Head of caudate nucleus (tissue), 42 donors: ENCODE measurements at places on chromosomes 11 and 22.

GRCh38 chr11:66075273-66075672 is 5.2 kb downstream of the PACS1 start:
- no peak for DNase-seq

DNA sequence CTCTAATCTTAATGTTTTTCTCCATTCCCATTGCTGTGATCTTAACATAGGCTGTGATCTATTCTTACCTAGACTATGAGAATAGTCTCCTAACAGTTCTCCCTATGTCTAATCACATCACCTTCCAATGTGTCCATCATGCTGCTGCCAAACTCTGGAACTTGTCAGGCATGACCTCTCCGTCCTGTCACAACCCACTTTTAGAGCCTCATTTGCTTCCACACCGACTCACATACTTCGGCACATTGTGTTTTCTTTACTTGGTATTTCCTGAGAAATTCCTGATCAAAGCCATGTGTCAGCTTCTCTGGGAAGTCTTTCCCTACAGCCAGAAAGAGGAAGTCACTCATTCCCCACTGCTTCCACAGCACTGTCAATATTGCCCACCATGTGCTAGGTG is 40.5 kb upstream of the BIRC3 start:
- DNase-seq = no peak

DNA sequence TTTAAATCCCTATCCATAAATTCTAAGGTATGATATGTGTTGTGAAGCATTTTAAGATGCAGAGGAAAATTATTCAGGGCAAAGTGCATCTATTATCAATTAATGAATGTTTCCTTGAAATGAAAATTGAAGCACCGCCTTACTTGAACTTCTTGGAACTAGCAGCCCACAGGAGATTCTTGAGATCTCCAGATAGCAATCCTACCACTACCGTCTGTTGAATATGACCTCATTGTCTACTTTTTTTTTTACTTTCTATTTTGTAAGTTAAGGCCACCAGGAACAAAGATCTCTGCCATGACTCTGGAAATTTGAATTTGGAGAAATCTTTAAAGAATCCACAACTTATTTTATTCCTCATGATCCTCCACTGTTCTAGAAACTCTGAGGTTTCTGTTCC is 808.7 kb downstream of the KCNA4 start:
- no peak for DNase-seq

DNA sequence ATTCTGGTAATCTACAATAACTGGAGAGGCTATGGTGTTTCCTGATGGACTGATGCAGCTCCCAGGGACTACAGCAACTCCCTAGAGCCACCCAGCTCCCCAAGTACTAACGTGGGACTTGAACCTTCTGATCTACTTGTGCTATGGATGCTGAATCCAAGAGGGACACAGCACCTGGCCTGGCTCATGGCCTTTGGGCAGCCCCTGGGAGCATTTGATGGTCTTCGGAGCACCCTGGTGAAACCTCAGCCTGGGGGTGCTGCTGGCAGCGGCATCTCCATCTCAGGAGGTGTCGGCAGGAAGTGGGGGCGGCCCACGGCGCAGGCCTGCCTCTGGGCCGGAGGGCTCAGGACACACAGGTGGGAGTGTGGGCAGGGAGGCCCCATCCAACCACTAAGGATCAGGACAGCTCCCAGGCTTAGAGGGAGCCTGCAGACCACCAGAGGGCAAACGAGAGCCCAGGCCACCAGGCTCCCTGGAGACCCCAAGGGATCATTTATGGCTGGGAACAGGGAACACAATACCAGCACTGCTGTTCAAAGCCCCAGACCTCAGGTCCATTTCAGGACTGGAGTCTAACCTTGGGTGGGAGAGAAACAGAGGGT is 8.7 kb downstream of the EHD1 start:
- no peak for DNase-seq

DNA sequence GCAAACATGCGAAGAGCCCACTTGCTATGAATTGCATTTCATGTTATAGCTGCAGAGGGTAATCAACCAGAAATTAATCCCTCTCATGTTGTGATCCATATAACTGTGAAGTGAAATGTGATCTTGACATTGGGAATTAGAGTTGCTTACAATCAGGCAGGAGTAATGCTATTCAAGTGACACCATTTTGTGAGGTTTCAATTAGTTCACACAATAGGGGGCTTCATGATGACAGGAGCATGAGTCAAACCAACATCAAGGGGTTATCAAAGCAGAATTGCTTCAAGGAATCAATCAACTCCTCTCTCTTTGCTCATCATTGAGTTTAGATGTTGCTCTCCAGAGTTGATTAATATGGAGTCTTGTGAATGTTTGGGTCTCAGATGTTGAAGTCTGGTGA is 1585.2 kb upstream of the TENM4 start:
- DNase-seq = no peak

DNA sequence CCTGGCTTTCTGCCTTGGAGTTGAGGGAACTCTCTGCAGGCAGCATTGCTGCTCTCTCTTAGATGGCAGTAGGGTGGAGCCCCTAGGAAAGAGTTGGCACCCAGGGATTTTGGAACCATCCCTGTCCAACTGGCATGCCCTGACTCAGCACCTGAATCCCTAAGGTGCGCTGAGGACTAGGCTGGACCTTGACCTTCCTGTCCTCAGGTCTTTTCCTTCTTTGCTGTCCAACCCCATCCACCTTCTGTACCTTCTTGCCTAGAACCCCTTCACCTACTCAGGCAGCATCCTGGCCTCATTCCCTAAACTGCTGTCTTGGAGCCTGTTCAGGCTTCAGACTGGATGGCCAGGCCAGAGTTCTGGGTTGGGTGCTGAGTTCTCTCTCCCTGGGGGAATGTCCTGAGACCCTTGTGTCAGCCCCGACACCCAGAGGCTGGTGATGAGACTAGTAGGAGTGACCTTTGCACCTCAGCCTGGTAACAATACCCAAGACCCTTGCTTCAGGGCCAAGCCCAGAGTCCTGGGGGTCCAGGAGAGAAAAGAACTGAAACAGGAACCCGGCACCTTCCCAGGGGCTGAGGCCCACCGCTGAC is 2.5 kb upstream of the POLD4 start:
- DNase-seq = no peak

DNA sequence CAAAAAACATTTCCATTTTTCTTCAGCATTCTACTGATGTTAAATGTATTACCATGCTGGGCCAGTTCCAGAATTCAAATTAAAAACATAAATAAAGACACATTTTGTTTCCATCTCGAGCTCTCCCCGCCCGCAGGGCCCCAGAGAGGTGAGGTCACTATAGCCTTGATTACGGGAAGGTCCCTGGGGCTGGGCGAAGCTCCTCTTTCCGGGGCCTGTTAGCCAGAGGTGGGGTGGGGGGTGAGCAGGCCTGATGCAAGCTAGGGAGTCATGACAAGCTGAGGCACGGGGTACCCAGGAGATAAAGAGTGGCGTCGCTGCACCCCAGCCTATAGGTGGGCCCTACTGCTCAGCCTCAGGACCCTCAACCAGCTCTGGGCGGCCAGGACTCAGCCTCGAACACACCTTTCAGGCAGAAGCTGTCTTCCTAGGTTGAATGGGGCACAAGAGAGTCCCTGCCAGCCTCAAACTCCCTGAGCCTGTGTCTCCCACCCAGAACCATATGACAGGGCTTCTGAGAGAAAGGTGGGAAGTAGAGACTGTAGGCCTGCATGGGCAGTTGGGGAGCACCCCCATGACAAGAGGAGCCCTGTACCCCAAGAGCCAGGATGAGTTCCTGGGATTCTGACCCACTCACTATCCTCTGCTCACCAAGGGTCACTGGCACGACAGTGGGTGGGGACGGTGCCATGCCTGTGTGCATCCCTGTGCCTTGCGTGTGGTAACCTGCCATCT is 34.8 kb downstream of the KCNQ1OT1 start:
- DNase-seq = no peak

- no peak for DNase-seq
Measured at GRCh38 chr11:44149651-44150050, 54.2 kb downstream of the EXT2 start.

DNA sequence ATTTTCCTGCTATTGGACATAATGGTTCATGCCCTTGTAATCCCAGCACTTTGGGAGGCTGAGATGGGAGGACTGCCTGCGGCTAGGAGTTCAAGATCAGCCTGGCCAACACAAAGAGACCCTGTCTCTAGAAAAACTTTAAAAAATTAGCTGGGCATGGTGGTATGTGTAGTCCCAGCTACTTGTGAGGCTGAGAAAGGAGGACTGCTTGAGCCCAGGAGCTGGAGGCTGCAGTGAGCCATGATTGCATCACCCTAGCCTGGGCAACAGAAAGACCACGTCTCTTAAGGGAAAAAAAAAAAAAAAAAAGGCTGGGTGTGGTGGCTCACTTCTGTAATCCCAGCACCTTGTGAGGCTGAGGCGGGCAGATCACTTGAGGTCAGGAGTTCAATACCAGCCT is 94.0 kb downstream of the APOL5 start:
- DNase-seq = no peak

DNA sequence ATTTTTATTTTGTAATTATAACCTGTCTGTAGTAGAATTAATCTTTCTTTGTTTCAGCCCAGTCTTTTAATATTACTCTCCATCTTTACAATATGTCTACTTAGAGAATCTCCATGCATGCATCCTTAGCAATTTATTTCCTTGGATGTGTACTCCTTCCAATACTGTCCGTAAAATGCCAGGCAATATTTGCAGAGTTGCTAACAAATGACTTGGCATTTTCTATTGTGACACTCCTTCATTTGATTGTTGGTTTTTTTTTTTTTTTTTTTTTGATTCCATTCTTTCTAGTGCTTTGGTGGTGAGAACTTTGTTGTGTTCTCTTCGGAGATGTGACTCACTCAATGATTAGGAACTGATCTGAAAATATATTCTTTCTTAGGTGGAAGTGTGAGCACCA is 220.3 kb downstream of the CNTN5 start:
- DNase-seq = no peak

GRCh38 chr22:41334951-41335635 is 33.8 kb downstream of the ZC3H7B start:
- no peak for DNase-seq

DNA sequence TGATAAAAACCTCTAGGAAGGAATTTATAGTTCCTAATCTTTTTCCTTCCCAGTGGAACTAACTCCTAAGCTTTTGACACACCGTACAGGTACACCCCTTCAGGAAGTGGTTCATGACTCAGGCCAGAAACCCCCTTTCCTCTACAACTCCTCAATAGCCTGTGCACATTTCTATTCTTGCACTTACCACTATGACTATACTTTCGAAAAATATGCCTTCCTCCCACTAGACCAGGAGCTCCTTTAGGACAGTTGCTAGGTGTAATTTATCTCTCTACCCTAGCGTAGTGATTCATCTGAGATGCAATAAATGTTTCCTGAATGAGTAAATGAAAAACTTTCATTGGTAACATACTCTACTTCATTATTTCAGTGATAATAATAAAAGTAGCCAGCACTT is 14.5 kb downstream of the MAP6 start:
- no peak for DNase-seq

DNA sequence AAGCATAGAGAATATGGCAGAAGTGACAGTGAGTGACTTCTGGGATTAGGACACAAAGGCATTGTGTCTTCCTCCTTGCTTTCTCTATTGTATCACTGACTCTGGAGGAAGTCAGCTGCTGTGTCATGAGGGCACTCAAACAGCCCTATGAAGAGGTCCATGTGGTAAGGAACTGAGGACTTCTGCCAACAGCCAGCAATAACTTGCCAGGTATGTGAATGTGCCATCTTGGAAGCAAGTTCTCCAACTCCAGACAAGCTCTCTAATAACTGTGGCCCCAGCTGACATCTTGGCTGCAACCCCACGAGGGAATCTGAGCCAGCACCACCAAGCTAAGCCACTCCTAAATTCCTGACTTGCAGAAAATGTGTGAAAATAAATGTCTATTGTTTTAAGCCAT is 83.6 kb upstream of the ZBED5 start:
- DNase-seq = no peak

GRCh38 chr22:44119669-44120313 is 60.9 kb upstream of the PARVG start:
- DNase-seq = no peak

GRCh38 chr22:39833093-39833492 is 60.5 kb downstream of the ENTHD1 start:
- no peak for DNase-seq

DNA sequence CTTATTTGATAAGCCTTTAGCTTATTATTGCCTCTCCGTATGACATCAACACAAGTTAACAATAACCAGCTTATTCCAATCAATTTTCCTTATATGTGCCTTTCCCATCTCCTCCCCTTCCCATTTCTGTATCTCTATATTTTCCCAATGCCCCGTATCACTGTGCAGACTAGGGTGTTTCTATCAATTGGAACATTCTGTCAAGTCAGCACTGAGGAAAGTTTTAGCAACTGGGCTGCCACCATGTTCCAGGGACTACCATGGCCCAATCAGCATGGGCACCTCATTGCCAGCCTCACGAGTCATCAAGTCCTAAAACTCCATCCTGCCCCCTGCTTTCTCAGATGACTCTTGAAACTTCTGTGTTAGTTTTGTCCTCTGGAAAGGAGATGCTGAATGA is 973.1 kb upstream of the CNTN5 start:
- no peak for DNase-seq

- DNase-seq = peak; percentile 75
Measured at GRCh38 chr11:131867457-131868257, 497.2 kb downstream of the NTM start.

- DNase-seq = no peak
Measured at GRCh38 chr11:82465481-82465880, 268.2 kb downstream of the FAM181B start.

- no peak for DNase-seq
Measured at GRCh38 chr11:10377183-10377582, 72.3 kb downstream of the ADM start.

GRCh38 chr11:2305788-2306451 is 4.1 kb downstream of the TSPAN32 start:
- DNase-seq = peak; percentile 2

- DNase-seq = no peak
Measured at GRCh38 chr11:2498750-2499149, 53.9 kb downstream of the KCNQ1 start.

DNA sequence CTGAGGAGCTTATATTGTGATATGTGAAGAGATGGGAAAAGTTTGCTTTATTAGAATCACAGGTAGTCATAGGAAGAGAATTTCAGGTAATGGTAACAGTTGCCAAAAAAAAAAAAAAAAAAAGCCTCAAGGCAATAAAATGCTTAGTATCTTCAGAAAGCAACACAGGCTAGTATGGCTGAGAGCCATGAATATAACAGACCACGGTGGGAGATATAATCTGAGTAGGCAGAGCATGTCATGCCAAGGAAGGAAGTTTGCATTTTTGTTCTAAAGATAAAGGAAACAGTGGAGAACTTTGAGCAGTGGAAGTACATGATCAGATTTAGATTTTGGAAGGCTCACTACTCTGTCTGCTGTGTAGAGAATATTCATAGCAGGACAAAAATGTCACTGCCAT is 211.4 kb downstream of the ETS1 start:
- DNase-seq = no peak

- no peak for DNase-seq
Measured at GRCh38 chr22:37162221-37163095, 12.7 kb upstream of the IL2RB start.

GRCh38 chr11:72814286-72815109 is at the start of gene ATG16L2:
ATG16L2 (plus strand) TSS chr11:72814411; CDS start chr11:72814446, 35 bp downstream.
- DNase-seq = peak; percentile 90

GRCh38 chr22:48574776-48575617 is 1252.7 kb downstream of the BRD1 start:
- peak; percentile 73 for DNase-seq
